ENCODE measurements at places on chromosomes 6 and 20.

GRCh38 chr6:16562498-16562897, 198.8 kb downstream of the ATXN1 start:
- H3K27ac ChIP-seq, result no peak overlapping the region
- no peaks in the 10 kb centered on the region for H3K4me1 ChIP-seq
- H3K36me3 ChIP-seq, result no peaks in the 10 kb centered on the region
- no peak for DNase-seq

- H3K36me3 ChIP-seq, result no peaks in the 10 kb centered on the region
- H3K4me3 ChIP-seq, result peak overlapping the region; percentile 41
- no peak overlapping the region for H3K27ac ChIP-seq
- H3K27me3 ChIP-seq, result no peaks in the 10 kb centered on the region
- no peak for DNase-seq
Observed at GRCh38 chr20:50513169-50514034, 3.2 kb downstream of the PTPN1 start.

GRCh38 chr6:125157280-125157679, 3.7 kb downstream of the TPD52L1 start:
- H3K27me3 ChIP-seq, result peaks cover 40% of the 10 kb centered on the region
- H3K4me3 ChIP-seq, result no peak overlapping the region
- peaks cover 4% of the 10 kb centered on the region for H3K4me1 ChIP-seq
- no peak overlapping the region for H3K27ac ChIP-seq

- H3K36me3 ChIP-seq, result no peaks in the 10 kb centered on the region
- no peaks in the 10 kb centered on the region for H3K4me1 ChIP-seq
- DNase-seq, result peak; percentile 1
- H3K4me3 ChIP-seq, result no peak overlapping the region
Observed at GRCh38 chr20:56249244-56249955, 868 bp downstream of the MC3R start.

- peaks cover 24% of the 10 kb centered on the region for H3K4me1 ChIP-seq
- no peaks in the 10 kb centered on the region for H3K27me3 ChIP-seq
- H3K36me3 ChIP-seq, result peaks cover 7% of the 10 kb centered on the region
Observed at GRCh38 chr6:80440496-80441115, 334.1 kb downstream of the BCKDHB start.

GRCh38 chr6:169990095-169991030, 238.9 kb downstream of the ERMARD start:
- no peak for DNase-seq
- H3K4me3 ChIP-seq, result no peak overlapping the region
- peaks cover 2% of the 10 kb centered on the region for H3K27me3 ChIP-seq

DNA sequence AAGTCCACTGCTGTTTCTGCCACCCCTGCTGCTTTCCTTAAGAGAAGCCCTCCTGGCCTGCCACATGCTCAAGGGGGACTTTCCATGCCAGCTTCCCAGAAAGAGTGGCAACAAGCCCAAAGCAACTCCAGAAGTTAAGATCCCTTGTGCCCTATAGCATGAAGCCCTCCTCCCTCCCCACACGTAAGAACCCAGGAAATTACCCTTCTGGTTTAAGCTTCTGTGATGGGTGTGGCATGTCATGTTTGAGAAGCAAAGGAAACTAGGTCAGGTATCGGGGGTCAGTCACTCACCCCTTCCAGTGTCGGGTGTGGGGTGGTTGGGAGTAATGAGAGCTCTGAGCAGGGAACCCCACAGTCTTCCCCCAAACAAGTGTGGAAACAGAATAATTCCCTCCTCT, 196.1 kb downstream of the LRFN2 start:
- DNase-seq, result no peak
- no peaks in the 10 kb centered on the region for H3K36me3 ChIP-seq
- peaks cover 4% of the 10 kb centered on the region for H3K4me1 ChIP-seq

DNA sequence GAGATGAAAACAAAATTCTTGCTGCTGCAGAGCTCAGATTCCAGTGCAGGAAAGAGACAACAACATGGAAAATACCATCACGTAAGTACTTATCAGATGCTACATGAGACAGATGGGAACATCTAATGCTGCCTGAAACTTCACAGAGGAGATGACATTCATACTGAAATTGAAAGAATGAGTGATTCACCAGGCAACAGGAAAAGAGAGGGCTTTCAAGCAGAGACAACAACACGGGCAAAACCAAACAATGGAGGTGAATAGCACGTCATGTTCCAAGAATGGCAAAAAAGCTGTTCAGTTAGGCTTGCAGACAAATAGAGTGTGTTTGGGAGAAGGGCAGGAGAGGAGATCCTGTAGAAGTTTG, 39.3 kb downstream of the GTF2H5 start:
- peaks cover 6% of the 10 kb centered on the region for H3K4me1 ChIP-seq
- no peaks in the 10 kb centered on the region for H3K27me3 ChIP-seq
- H3K27ac ChIP-seq, result no peak overlapping the region
- H3K36me3 ChIP-seq, result no peaks in the 10 kb centered on the region
- no peak for DNase-seq

DNA sequence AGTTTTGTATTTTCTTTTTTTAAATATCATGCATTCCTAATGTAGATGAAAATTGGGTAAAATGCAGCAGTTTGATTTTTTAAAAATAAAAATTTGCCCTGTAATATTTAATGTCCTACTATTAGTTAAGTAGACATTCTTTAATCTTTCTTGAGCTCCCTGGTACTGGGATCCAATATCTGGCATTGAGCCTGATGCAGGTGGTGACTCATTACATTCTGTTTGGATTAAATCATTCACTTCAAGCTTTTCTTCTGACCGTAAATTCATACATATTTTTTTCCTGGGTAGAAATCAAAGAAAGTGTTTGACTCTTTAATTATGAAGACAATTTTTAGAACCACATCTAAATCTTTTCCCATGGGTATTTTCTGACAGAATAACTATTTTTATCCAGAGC, 768.8 kb upstream of the SLC35B3 start:
- no peak for DNase-seq
- H3K4me1 ChIP-seq, result no peaks in the 10 kb centered on the region
- H3K27me3 ChIP-seq, result no peaks in the 10 kb centered on the region
- H3K4me3 ChIP-seq, result no peak overlapping the region

DNA sequence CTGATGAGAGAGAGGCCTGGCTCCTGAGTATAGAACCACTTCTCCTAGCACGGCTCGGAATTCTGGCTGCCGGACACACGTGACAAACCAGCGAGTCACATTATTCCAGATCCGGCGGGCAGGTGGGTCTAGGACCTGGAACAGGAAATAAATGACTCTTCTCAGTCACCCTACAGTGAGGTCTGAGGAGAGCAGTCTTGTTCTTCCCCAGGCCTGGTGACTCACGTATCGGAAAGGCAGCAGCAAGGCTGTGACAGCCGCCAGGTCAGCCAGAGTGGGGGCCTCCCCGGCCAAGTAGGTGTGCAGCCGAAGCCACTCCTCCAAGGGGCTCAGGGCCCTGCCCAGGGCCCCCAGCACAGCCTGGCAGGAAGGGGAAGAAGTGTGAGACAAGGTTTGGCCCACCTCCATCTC, 2.8 kb downstream of the VARS1 start:
- peak overlapping the region; percentile 50 for H3K27ac ChIP-seq
- DNase-seq, result no peak
- H3K4me3 ChIP-seq, result peak overlapping the region; percentile 49

- H3K36me3 ChIP-seq, result no peaks in the 10 kb centered on the region
- H3K4me3 ChIP-seq, result no peak overlapping the region
- DNase-seq, result peak; percentile 25
- peaks cover 54% of the 10 kb centered on the region for H3K27me3 ChIP-seq
- no peak overlapping the region for H3K27ac ChIP-seq
- no peaks in the 10 kb centered on the region for H3K4me1 ChIP-seq
Observed at GRCh38 chr6:159540152-159540551, 152.9 kb downstream of the SOD2 start.

GRCh38 chr20:46820682-46821081, 74.0 kb upstream of the EYA2 start:
- H3K36me3 ChIP-seq, result no peaks in the 10 kb centered on the region
- H3K4me3 ChIP-seq, result no peak overlapping the region
- peaks cover 30% of the 10 kb centered on the region for H3K27me3 ChIP-seq
- no peak overlapping the region for H3K27ac ChIP-seq
- peaks cover 1% of the 10 kb centered on the region for H3K4me1 ChIP-seq

- H3K27ac ChIP-seq, result no peak overlapping the region
- H3K4me3 ChIP-seq, result no peak overlapping the region
- no peaks in the 10 kb centered on the region for H3K36me3 ChIP-seq
- H3K27me3 ChIP-seq, result no peaks in the 10 kb centered on the region
- DNase-seq, result no peak
Observed at GRCh38 chr6:27049863-27050781, 197.4 kb upstream of the PRSS16 start.

Data from neural crest cell (in vitro differentiated cells).